ENCODE measurements at places on chromosomes 1 and 21. TPM values are rescaled to one million over a fixed set of nuclear protein-coding genes. Genes with fewer than 3 reads are reported as not detected.

The CD5L gene
- total RNA-seq = not detected

The ETNK2 gene
- 16.8 TPM for total RNA-seq

The SPRR2G gene
- not detected for total RNA-seq

The LCE1A gene
- not detected for total RNA-seq

The UTS2 gene
- total RNA-seq = not detected

The CIART gene
- total RNA-seq = 2.6 TPM

The KCNJ15 gene
- total RNA-seq = 0.33 TPM

The C1QB gene
- not detected for total RNA-seq

The CITED4 gene
- total RNA-seq = 3.2 TPM

The BEND5 gene
- 0.65 TPM for total RNA-seq

The HAPLN2 gene
- total RNA-seq = not detected

The WNT9A gene
- total RNA-seq = 3.9 TPM

The ARHGAP30 gene
- total RNA-seq = not detected

The OR6P1 gene
- not detected for total RNA-seq

The LRRC39 gene
- 0.29 TPM for total RNA-seq

The TBX19 gene
- 0.98 TPM for total RNA-seq

The CELA3A gene
- not detected for total RNA-seq

The GOLT1A gene
- not detected for total RNA-seq

The NUF2 gene
- 23.5 TPM for total RNA-seq

The FAM131C gene
- total RNA-seq = 0.38 TPM

The PTAFR gene
- 0.29 TPM for total RNA-seq

The PAQR7 gene
- 9.8 TPM for total RNA-seq

The CFAP45 gene
- total RNA-seq = 1.5 TPM

The IL23R gene
- total RNA-seq = not detected

The NKAIN1 gene
- 0.10 TPM for total RNA-seq

The LEPR gene
- 37.2 TPM for total RNA-seq

The LRRC53 gene
- total RNA-seq = not detected

The KRTAP22-1 gene
- total RNA-seq = not detected

The DCDC2B gene
- not detected for total RNA-seq

The DDAH1 gene
- total RNA-seq = 63.7 TPM

The TTLL10 gene
- total RNA-seq = not detected

The SEMA4A gene
- 0.65 TPM for total RNA-seq

The TMEM79 gene
- 1.9 TPM for total RNA-seq

The KLHDC7A gene
- not detected for total RNA-seq

The FAM163A gene
- not detected for total RNA-seq

The C1orf141 gene
- not detected for total RNA-seq

The CACHD1 gene
- 7.8 TPM for total RNA-seq

The IL24 gene
- not detected for total RNA-seq

The TNFRSF9 gene
- total RNA-seq = 0.96 TPM

The MX1 gene
- total RNA-seq = 4.7 TPM

The IGSF21 gene
- total RNA-seq = not detected

The APCS gene
- total RNA-seq = not detected

The FAAH gene
- 0.48 TPM for total RNA-seq

The LCE1E gene
- total RNA-seq = not detected

The NBPF19 gene
- 3.1 TPM for total RNA-seq

The PCAT6 gene
- not detected for total RNA-seq

The DCST1 gene
- total RNA-seq = not detected

The SPATA17 gene
- total RNA-seq = not detected

The SH3D21 gene
- total RNA-seq = 3.3 TPM
